ENCODE measurements at places on chromosomes 6 and 20.

GRCh38 chr6:35061102-35061615, 80.0 kb downstream of the TCP11 start:
- DNase-seq, result no peak

GRCh38 chr6:150600010-150600300, 270 bp downstream of the PLEKHG1 start:
- no peak for DNase-seq

GRCh38 chr20:50993876-50994275, 29.0 kb downstream of the KCNG1 start:
- no peak for DNase-seq

DNA sequence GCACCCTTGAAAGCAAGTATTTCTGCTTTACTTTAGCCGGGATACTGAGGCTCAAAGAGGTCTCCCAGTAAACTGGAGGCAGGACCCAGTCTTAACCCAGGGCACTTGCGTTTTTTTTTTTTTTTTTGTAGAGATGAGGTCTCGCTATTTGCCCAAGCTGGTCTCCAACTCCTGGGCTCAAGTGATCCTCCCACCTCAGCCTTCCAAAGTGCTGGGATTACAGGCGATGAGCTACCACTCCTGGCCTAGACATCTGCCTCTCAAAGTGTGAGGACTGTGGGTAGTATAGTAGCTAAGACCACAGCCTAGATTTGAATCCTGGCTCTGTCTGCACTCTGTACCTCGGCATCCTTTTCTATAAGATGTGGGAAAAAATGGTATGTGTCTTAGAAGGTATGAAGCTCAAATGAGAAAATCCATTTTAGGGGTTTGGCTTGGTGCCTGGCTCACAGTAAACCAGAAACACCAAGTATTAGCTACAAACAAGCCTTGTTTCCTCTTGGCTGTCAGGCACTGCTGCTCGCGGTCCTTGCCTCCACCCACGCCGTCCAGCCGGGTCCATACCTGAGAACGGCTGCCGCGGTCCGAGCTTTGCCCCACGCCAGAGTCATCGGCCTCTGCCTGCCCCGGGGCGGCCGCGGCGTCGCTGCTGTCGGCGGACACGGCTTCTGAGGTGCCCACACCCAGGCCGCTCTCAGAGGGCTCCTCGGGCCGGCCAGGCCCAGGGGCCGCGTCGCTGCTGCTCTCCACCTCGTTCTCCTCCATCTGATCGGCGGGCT, 1.2 kb downstream of the ZNF335 start:
- DNase-seq, result no peak

GRCh38 chr6:100612094-100612493, 147.4 kb upstream of the SIM1 start:
- no peak for DNase-seq

GRCh38 chr6:169960521-169960885, 209.1 kb downstream of the ERMARD start:
- no peak for DNase-seq

DNA sequence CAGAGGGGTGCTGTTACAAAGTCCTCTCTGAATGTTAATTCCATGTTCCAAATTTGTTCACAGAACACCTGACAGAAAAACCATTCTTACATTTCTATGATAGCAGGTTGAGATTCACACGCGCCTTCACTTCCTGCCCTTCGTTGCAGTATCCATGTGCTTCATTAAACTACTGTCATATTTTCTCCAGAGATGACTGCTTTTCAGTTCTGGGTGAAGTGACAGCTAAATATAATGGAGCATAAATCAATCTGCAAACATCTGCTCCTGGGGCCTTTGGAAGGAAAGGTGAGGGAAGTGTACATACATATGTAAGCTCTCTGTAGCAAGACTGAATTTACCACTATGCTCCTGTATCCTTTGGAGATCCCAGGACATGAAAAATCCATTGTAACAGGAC, 750.2 kb downstream of the HDGFL1 start:
- no peak for DNase-seq

GRCh38 chr20:59253779-59254319, 46.6 kb upstream of the EDN3 start:
- DNase-seq, result no peak

- no peak for DNase-seq
Observed at GRCh38 chr6:158338311-158339112, 26.2 kb downstream of the TULP4 start.

DNA sequence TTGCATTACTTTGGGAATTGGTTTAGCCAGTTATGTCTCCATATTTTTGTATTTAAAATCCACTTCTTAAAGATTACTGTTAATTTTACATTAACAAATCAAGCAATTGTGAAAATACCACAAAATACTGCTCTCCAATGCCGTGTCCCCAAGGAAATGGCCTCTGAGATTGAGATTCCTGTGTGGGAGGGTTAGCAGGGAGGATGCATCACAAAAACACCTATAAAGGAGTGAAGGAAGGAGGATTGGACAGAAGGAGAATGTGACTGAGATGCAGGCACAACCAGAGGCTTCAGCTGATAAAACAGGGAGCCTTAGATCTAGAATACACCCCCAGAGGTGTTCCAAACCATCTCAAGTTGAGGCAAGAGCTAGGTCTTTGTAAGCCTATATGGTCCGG, 34.2 kb upstream of the NKAIN2 start:
- no peak for DNase-seq

- DNase-seq, result no peak
Observed at GRCh38 chr6:53910834-53911233, 116.0 kb downstream of the LRRC1 start.

- no peak for DNase-seq
Observed at GRCh38 chr6:1850121-1850839, 240.6 kb downstream of the FOXC1 start.

- no peak for DNase-seq
Observed at GRCh38 chr6:148345578-148345977, 2.9 kb downstream of the SASH1 start.

- no peak for DNase-seq
Observed at GRCh38 chr6:105500693-105501092, 97.8 kb upstream of the PREP start.

- no peak for DNase-seq
Observed at GRCh38 chr6:170464524-170464979, 88.6 kb downstream of the PSMB1 start.

DNA sequence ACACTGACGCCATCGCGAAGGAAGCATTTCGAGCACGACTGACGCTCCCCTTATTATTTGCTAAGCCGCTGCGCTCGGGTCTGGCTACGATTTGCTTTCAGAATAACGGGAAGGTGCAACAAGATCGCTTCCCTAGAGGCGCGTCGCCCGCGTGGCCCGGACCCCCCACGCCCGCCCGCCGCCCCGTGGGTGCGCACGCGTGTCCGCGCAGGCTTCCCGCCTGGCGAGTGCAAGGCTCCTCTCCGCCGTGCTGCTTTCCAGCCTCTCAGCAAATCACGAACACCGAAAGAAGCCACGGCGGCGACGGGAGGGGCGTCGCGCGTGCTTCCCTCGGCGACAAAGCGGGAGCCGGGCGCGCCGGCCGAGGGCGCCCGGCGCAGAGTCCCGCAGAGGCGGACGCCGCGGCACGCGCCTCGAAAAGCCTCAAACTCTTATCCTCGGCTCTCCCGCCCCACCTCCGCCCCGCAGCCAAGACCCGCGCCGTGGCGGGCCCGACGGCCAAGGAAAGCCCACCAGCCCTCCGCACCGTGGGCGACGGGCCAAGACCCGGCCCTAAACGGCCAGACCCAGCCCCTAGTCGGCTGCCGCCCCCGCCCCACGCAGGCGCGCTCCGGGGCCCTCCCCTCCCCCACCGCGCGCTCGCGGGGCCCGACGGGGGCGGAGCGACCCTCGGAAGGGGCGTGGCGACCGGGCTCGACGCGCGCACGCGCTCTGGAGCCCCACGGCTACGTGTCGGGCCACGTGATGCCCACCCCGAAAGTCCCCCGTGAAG, 987 bp upstream of the QKI start:
- peak; percentile 43 for DNase-seq

GRCh38 chr6:71585472-71585871, 296.9 kb downstream of the OGFRL1 start:
- DNase-seq, result no peak

- no peak for DNase-seq
Observed at GRCh38 chr6:73076211-73076954, 148.9 kb downstream of the KHDC1L start.

DNA sequence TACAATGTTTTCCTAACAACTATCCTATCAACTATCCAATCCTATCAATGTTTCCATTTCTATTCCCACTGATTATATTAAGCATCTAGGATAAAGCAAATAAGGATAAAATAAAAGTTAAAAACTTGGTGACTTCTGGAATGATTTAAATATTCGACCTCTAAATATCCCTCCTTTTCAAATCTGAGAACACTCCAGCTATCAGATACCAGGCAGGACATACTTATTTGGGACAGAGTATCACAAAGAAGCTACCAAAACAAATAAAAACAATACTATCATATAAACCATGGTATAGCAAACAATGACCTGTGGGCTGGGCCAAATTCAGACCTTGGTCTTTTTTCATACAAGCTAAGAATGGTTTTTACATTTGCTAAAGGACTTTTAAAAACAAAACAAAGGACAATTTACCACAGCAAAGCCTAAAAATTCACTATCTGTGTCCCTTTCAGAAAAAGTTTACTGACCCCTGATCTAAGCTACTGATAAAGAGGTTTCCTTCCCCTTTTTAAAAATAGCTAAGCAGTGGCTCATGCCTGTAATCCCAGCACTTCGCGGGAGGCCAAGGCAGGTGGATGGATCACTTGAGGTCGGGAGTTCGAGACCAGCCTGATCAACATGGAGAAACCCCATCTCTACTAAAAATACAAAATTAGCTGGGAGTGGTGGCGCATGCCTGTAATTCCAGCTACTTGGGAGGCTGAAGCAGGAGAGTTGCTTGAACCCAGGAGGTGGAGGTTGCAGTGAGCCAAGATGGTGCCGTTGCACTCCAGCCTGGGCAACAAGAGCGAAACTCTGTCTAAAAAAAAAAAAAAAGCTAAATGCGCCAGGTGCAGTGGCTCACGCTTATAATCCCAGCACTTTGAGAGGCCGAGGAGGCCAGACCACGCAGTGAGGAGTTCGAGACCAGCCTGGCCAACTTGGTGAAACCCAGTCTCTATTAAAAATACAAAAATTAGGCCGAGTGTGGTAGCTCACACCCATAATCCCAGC, 6.0 kb downstream of the NUP153 start:
- DNase-seq, result no peak

- no peak for DNase-seq
Observed at GRCh38 chr6:43221046-43221972, 8.0 kb downstream of the DNPH1 start.

GRCh38 chr20:31573555-31574321, 31.4 kb upstream of the ID1 start:
- DNase-seq, result no peak

DNA sequence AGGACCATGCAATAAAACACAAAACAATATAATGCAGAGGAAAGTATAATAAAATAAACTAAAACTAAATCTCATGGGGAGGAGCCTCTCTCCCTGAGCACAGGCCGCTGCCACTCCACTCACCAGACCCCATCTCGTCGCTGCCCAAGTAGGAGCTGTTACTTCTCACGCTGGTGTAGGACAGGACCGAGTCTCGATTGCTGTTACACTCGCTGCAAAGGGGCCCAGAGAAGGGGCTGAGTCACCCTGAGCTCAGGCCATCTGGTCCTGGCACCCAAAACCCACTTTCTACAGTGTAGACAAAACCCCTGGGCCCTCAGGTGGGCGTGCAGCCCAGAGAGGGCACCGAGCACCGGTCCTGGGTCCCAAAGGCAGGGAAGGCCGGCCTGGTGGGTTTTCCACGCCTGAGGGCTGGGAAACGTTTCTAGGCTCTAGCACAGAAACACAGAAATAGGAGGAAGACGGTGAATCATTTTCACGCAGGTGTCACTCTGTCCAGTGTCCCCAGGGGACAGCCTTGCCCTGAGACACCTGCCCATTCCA, 183.4 kb downstream of the PREX1 start:
- no peak for DNase-seq

DNA sequence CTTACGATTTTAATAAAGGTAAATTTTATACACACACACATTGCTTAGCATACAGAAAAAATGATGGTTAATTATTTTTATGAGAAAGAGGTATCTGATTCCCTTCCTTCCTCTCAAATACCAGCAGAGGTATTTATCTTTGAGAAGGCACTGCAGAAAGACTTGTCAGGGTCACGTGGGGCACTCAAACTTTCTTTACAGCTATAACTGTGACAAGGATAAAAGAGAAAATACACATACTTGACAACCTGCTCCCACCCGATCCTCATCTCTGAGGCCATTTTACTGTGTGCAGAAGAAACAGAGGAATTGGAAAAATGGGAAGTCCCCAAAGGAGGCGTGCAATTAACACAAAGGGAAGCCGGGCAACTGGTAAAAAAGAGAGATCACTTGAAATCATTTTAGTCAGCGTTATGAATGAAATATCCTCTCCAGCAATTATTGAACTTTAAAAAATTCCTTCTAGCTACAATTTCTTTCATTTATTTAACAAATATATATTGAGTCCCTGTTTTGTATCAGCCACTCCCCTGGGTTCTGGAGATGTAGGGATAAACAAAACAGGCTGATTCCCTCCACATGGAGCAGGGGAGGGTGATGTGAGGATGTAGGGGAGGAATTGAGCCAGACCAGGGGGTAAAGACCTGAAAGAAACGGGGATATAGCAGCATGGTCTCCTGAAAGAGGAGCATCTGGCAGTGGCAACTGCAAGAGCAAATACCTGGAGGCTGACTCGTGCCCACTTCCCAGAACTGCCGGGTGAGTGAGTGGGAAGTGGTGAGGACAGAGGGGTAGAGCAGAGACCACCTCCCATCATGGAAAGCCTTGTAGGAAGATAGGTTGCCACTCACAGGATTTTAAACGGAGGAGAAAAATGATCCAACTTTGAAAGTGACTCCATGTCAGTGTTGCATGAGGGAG, 510.3 kb downstream of the KIF16B start:
- no peak for DNase-seq

DNA sequence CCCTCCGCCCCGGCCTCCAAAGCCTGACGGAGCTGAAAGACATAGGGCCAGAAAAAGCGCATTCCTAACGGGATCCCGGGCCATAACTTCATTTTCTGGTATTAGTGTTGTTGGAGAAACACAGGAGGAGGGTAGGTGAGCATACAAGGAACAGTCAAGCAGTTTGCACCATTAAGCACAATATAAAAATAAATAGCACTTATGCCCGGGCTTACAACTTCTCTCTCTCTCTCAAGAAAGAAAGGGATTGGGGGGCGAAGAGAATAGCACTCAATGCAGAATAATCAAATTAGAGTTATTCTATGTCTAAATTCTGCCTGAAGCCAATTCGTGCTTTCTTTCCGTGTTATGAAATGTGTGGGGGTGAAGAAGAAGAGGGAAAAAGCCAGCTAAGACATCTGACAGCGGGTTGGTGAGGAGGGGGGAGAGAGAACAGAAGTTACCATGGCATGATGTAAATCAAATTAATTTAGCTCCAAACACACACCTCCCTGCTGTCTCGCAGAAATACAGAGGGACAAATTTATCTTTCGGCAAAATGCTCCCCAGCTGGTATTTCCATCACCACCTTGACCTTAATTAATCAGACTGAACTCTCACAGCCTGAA, 508 bp upstream of the METTL24 start:
- no peak for DNase-seq

DNA sequence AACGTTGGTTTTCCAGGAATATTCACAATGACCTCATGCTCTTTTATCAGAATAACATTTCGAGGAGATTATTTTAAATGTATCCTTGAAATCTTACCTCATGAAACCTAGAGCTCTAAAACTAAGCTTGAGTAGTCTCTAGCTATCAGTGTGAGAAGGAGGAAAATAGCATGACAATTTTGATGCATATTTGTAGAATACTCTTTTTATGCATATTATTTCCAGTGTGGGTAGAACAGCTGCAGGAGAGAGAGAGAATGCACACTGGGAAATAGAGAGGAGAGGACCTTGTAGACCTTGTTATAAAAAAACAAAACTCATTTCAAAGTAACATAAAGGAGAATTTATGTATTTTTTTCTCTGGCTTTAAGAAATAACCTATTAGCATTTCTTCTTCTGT, 71.1 kb upstream of the VGLL2 start:
- no peak for DNase-seq
